ENCODE measurements at places on chromosomes 6 and 20.
A peak's percentile ranks its signal among the peaks of the same experiment; 100 is the strongest.

- DNase-seq: no peak
Measured at GRCh38 chr6:53220605-53221004, 72.0 kb upstream of the GCM1 start.

DNA sequence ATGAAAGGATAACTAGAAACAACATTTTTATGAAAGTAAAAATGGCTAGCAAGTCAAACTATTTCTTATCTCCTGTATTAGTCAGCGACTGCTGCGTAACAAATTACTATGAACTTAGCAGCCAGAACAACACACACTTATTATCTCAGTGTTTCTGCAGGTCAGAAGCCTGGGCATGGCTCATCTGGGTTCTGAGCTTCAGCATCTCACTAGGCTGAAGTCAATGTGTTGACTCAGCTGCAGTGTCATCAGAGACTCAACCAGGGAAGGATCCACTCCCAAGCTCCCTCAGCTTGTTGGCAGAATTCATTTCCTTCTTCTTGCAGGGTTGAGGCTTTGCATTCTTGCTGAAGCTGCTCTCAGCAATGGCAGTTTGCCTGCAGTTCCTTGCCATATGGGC lies 33.2 kb upstream of the IGF2R start:
- no peak for DNase-seq

- no peak for DNase-seq
Measured at GRCh38 chr6:125994670-125995488, 8.5 kb downstream of the TRMT11 start.

DNA sequence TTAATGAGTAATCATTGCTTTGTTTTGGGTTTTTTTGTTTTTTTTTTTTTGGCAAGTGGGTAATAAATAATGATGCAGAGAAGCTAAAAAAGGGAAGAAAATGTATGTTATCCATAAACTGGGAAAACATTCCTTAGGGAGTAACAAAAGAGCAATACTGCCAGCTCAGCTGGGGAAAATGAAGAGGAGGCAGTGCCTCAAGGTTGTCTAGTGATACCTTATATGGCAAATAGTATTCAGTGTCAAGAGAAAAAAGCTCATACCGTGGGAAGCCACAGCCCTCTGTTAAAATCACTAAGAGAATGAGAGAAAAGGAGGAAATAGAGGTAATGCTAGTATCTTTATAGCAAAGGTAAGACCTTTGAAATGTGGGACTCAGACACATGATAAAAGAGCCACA lies 47.1 kb upstream of the SMLR1 start:
- no peak for DNase-seq

DNA sequence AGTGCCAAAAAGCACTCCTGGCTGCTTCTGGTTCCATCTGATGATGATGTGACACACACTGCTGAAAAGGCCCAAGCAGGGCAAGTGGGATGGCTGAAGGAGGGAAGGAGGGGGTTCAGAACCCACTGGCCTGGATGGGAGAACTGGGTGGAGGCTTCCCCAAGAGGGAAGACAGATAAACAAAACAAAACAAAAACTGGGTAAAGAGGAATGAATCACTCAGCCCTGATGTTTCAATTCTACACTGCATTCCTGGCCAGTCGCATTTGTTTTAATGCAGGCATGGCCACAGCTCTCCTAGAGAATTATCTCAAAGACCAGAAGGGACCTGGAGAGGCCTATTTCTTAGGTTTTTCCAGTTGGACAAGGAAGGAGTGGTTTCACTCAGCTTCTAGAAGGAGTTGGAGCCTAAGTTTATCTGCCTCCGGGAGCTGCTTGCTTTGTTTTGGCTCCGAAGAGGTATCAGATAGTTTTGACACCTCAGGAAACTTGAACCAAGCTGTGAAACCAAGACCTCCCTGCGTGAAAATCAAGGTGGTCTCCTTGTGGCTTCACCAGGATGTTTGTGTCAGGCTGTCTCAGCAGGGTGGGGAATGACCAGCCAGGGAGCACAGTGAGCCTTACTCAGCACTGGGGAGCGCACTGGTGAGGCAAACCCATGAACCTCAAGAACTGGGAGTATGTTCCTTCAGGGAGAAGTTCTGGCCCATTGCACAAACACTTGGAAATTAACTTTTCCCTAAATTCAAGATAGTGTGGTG lies 16.1 kb downstream of the TTPAL start:
- DNase-seq: no peak

- no peak for DNase-seq
Measured at GRCh38 chr6:150876598-150876997, 11.1 kb downstream of the MTHFD1L start.

DNA sequence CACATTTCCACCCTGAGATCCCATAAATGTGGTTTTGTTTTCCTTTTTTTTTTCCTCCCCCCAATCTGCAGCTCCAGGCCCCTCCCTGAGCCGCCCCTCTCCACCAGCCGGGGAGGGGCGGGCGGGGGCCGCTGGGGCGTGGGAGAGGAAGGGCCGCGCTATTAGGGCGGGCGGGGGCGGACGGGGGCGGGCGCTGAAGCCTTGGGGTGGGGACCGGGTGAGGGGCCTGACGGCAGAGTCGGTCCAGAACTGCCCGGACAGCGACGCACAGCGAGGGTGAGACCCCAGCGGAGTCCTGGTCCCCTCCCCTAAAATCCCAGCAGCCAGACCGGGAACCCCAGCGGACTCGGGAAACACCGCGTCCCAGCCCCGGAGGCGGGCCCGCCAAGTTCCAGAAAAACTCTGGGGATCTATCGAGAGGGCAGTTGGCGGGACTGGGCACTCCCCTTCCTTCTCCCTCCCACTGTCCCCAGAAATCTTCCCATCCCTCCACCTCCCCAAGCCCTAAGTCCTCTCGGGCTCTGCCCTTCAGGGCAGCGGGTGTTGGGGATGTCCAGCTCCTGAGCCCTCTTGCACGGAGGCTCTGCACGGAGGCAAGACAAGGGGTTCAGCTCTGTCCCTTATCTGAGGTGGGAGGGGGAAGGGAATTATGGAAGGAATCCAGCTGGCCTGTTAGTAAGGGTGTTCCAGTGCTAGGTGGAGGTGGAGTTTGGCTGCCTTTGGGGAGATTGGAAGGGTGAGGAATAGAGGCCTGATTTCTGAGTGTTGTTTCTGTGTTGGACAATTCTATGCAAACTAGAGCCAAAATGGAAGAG lies at the start of gene PRICKLE4:
Gene PRICKLE4 (plus strand): TSS at position 232 of the 815 bp plus-strand sequence. CDS start 2,692 bp downstream, outside the sequence.
- no peak for DNase-seq

DNA sequence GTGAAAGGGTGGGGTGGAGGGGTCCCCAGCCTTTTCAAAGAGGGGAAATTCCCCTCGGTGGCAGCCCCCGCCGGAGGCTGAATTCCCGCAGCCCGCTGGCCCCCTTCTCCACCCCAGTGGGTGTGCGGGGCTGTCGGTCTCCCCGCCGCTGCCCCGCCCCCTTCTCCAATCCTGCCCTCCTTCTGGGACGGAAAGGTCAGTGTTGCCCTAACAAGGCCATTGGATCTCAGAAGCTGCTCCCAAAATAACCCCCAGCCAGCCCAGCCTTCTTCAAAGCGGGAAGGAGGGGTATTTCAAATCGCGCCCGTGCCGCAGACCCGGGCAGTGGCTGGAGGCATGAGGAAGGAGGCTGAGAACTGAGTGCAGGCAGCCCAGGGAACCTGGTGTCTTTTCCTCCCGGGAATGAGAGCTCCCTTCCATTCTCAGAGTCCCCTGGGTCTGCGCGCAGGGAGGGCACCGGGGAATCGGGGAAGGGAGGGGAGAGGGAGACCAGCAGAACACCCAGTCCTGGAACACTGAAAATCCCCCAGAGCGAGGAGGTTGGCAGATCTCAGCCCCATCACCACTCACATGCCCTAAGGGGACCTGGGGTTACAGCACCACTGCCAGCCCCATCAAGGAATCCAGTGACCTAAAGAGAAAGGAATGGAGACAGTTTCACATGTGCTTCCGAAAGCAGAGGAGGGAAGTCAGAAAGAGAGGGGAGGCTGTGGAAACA lies at the start of gene JPH2:
Gene JPH2 (minus strand): TSS at position 135 of the 718 bp plus-strand sequence. CDS start 483 bp downstream, outside the sequence.
- DNase-seq: no peak

DNA sequence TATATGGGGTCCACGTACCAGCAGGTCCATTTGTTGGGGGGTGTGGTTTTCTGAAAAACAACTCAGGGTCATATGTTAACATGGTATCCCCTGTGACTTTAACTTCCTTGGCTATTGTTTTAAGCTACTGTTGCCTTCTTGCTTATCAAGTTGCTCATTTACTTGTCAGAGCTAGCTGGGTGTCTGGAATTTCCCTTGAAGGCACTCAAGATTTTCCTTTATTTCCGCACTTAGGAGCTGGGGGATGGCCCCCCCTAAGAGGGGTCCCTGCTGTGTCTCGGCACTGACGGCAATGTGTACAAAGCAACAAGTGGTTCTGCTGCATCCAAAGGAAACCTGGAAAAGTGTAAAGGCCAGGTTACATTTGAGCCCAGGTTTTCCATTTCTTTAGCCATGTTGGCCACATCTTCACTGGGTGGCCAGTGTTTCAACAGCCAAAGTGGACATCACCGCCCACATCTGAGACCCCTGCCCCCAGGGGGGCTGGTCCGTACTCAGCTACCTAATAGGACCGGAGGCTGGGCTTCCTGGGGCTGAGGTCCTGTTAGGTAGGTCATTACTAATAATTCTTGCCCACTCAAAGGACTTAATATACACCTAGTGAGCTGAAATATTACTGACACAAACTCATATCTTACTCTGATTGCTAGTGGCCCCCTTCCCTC lies 24.8 kb upstream of the SYNDIG1 start:
- DNase-seq: no peak

DNA sequence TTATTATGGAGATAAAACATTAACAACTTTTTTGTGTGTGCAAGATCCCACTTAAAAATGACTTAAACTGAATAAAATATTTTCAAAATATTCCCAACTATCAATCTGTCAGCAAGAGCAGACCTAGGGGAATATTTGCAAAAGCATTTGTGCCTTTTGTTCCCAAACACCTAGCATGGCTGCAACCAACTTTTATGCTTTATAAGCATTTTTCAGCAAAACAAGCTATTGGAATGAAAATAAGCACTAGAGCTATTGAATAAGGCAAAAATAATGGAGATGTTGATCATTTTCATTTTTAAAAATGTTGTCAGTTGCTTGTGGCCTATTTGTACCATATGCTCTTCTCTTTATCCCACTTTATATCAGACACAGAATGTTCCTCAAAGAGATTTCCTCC lies 28.2 kb upstream of the CEP162 start:
- DNase-seq: no peak

GRCh38 chr20:53399083-53399482 lies 194.6 kb downstream of the ZNF217 start:
- DNase-seq: no peak

DNA sequence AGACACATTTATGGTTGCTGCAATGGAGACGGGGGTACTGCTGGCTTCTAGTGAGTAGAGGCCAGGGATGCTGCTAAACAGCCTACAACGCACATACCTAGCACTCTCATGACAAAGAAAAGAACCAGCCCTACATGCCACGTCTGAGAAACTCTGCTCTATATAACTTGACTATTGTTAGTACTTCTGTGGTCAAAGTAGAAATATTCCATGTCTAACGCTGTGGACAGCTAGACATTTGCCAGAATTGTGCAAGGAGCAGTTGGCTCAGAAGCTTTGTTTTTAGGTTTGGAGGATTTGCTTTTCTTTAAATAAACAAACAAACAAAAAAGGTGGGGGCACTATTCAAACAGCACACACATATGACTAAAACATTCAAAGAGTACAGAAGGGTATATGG lies 20.5 kb downstream of the UBE2V1 start:
- DNase-seq: no peak

- no peak for DNase-seq
Measured at GRCh38 chr6:134176264-134176975, 124.0 kb upstream of the SLC2A12 start.

DNA sequence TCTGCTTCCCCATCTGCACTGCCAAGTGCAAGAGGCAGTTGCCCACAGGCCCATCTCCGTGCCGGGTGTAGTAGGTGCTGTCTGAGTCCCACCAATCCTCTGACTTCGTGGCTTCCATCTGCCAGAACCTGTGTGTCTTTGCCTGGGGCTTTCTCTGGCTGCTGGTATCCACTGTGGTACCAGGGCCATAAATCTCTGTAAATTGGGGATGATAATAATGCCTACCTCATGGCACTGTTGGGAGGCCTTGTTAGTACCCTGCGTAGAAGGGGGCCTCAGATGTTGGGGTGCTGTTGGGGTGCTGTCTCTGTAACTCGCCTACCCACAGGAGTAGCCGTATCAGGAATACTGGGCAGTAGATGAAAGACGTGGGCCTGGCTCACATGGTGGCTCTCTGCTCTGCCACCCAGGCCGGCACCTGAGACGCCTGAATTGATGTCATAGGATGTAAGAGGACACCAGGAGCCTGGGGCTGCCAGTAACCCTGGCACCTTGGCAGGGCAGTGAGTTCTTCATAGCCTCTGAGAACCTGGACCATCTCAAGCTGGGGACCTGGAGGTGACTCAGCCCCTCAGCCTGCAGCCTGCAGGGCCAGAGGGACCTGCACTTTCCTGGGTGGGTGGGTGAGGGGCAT lies 94.1 kb upstream of the RNF24 start:
- DNase-seq: no peak

- DNase-seq: no peak
Measured at GRCh38 chr6:138145402-138145801, 16.3 kb upstream of the ARFGEF3 start.

DNA sequence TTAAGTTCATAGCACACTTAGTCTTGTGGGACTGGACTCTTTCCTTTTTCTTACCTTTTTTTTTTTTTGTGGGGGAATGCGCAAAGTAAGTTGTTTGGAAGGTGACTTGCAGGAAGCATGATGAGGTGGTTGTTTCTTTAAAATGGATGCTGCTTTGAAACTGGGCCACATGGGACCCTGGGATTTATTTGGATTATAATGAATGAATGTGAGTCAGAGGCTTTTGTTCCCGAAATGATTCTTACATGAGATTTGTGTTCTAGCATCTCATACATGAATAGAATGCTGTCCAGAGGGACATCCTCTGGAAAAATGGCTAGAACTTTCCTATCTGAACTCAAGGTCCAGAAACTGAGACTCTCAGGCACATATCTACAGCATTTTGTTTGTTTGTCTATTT lies 236.6 kb upstream of the RNF24 start:
- DNase-seq: no peak

DNA sequence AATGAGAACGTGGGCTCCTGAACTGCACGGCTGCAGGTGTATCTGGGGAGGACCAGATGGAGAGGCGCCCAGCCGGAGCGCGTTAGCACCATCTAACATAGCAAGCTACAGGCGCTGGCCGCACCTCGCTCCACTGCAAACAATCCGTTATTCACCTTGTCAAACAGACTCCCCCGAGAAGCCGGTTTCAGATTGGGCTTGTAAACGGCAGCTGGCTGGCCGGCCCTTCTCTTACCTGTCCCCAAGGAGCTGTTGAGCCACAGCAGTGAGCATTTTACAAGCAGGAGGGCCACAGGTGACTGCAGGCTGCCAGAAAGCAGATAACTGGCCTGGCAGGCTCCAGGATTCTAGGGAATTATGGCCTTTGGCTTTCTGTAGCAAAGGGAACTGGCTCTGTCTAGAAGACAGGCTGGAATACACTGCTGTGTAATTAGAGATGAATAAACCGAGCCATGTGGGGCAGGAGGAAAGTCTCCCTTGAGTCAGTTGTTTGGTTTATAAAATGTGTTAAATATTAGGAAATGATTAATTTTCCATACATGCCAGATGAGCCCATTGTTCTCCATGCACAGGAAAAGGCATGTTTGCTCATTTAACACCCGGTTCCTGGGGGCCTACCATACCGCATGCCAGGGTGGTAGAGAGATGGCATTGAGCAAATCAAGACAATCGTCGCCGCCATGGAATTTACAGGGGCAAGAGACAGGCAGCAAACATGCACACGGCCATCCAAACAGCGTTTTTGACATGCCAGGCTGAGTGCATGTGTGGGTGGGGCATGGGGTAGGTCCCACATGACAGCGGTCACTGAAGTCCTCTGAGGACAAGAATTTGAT lies 159.3 kb downstream of the NFATC2 start:
- DNase-seq: peak; percentile 95
